ENCODE measurements at places on chromosomes 2 and 18. TPM values are rescaled to one million over a fixed set of nuclear protein-coding genes. Genes with fewer than 3 reads are reported as not detected.

- no peak for DNase-seq
These were observed 99.1 kb upstream of the ZNF397 start for GRCh38 chr18:35141567-35142274.

GRCh38 chr18:53605198-53605597 lies 619.3 kb downstream of the MBD2 start:
- no peak for DNase-seq

DNA sequence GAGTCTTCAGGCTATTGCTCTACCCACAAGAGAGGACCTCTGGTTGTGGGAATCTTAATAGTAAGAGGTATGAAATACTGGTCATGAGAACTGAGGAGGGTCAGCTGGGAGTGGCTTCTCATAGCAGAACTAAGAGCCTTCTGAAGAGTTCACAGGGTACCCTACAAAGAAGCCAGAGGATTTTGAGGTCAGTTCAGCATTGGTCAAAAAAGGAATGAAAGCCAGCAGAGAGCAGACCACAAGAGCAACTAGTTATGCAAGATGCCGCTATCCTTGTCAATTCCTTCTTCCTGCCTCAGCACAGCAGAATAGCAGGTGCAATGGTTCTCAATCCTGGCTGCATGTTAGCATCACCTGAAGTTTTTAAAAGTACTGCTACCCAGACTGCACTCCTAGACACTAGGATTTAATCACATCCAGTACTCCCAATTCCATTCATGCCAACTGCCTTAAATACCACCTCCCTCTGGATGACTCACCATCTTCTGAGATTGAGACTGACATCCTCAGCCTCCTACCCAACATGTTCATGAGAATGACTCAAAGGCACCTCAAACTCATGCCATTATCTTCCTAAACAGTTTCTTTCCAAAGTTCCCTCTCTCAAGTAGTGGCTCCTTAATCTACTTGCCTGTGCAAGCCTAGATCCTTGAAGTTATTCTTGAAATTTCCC lies 81.0 kb upstream of the RBMS1 start:
- no peak for DNase-seq

DNA sequence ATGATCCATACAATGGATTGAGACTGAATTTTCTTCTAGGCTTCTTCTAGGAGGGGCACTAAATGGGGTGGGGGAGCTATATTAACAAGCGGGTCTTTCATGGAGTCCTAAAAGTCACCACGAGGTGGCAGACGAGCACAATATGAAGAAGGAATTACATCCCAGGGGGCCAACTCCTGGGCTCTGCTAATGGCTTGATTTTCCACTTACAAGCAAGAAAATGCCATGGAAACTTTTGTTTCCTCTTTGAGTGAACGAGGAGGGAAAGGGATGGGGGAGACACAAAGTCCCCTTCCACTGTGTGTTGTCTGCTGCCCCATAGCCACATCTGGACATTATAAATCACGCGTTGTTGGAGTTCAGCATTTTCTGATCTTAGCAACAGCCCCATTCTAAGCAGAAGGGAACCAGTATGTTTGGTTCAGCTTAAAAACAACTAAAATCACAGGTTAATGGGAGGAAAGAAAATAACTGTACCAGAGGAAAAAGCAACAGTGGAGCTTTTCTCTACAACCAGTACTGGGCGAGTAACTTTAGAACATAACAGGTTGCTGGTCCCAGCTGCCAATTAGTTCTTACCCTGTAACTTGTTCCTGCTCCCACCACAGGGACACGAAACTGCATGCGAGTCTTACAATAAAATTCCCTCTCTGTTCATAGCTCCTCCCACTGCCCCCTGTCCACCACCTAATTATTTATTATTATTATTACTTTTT lies 285.0 kb upstream of the PARD3B start:
- DNase-seq = peak; percentile 48

DNA sequence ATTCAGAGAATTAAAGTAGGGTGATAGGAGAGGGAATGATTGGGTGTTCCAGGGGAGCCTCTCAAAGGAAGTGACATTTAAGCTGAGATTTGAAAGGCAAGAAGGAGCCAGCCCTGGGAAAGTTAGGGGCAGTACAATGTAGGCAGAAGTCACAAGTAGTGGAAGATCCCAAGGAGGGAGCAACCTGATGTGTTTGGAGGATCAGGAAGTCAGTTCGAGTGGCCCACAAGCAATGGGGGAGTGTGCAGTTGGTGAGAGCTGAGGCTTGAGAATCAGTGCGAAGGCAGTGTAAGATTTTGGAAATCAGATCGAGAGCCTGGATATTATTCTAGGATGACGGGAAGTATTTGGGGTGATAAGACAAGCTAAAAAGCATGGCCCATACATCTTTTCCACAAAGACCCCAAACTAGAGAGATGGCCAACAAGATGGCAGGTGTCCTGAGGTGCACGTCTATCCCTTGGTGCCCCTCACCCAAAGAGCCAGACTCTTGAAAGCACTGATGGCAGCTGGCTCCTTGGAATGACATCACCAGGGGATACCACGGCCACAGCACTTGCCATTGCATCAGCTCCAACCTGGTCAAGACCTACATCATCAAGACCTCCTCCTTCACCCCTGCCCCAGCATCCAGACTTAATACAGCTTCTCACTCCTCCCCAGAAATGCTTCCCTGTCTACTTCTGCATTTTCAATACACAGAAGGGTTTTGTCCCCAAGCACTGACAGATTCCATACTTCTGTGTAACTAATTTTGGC lies 127.3 kb downstream of the BCL2 start:
- DNase-seq = no peak

DNA sequence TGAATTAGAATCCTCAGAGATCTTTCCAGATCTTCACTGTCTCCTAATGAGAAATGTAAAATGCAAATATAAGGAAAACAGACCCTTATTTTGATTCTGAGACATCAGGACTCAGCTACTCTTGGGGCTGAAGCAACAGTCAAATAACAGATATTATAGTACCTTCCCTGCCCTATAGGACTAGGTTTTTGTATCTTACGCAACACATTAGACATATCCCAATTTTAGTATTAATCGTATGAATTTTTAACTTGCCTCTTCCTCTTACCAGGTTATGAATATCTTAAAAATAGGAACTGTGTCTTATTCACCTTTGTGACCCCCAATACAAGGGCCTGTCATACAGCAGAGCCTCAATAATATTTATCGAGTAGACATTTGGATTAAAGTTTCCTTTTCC lies 12.0 kb upstream of the SLC25A52 start:
- no peak for DNase-seq

- no peak for DNase-seq
These were observed 74.3 kb upstream of the ST3GAL5 start for GRCh38 chr2:85963068-85963467.

GRCh38 chr2:72211350-72211749 lies 63.7 kb upstream of the CYP26B1 start:
- DNase-seq = no peak

- DNase-seq = no peak
These were observed 130.9 kb upstream of the RND3 start for GRCh38 chr2:150618245-150618895.

DNA sequence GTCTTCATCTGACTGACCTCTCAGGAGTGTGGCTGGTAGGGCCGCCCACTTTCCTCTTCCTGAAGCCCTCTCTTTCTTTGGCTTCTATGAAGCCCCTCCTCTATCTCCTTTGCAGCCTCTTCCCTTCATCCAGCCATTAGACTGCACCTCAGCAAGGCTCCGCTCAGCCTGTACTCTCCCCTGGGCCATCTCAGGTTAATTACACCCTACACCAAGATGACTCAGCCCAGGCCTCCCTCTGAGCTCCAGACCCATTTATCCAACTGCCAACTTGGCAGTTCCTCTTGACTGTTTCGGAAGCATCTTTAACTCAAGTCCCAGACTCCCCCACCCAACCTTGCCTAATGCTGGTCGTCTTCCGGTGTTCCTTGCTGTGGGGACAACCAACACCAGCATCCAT lies 5.8 kb upstream of the WNT6 start:
- DNase-seq = no peak

DNA sequence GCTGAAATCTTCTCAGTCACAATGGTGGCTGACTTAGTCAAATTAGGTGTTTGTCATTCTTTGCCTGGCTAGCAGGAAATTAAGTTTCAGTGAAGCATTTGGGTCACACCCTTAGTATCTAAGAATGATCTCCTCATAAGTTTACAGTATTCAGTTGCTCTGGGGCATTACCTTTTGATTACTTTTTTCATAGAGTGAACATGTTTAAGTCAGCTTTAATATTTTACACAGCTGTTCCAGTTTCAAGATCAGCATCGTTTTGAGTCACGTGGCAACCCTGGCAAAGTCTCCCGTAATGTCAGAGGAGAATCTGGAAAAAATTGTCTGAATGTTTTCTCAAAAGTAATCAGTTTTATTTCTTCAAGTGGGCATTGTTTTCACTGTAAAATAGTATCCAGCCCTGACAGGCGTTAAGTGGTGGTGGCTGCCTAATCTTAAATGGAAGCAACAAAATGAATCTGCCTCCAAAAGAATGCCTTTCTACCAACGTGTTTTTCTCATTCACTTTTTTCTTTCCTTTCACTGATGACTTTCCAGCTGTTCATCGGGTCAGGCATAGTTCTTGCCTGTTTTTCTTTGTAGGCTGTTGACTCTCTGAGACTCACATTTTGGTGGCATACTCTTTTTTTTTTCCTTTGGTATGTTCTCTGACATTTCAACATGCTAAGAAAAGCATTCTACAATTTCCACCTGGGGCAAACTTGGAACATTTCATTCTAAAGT lies 319.6 kb upstream of the TCF4 start:
- no peak for DNase-seq

DNA sequence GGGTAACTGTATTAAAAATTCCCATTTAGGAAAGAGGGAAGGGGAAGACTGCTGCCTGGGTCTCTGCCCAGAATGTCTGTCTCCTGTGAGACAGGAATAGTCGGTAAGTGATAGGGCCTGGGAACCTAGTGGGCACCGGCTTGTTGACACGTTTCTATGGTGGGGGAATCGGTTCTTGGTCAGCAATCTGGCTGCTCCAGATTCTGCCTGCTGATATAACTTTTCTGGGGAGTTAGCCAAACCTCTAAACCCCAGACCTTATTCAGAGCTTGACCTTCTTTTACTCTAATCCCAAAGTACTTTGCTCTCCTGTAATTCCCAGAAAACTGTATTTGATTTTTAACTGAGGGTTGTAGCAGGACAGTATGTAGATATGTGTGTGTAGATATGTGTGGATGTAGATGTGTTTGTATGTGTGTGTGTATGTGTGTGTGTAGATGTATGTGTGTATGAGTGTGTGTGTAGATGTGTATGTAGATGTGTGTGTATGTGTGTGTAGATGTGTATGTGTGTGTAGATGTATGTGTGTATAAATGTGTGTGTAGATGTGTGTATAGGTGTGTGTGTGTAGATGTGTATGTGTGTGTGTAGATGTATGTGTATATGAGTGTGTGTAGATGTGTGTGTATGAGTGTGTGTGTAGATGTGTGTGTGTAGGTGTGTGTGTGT lies 61.8 kb upstream of the TXNDC2 start:
- no peak for DNase-seq

DNA sequence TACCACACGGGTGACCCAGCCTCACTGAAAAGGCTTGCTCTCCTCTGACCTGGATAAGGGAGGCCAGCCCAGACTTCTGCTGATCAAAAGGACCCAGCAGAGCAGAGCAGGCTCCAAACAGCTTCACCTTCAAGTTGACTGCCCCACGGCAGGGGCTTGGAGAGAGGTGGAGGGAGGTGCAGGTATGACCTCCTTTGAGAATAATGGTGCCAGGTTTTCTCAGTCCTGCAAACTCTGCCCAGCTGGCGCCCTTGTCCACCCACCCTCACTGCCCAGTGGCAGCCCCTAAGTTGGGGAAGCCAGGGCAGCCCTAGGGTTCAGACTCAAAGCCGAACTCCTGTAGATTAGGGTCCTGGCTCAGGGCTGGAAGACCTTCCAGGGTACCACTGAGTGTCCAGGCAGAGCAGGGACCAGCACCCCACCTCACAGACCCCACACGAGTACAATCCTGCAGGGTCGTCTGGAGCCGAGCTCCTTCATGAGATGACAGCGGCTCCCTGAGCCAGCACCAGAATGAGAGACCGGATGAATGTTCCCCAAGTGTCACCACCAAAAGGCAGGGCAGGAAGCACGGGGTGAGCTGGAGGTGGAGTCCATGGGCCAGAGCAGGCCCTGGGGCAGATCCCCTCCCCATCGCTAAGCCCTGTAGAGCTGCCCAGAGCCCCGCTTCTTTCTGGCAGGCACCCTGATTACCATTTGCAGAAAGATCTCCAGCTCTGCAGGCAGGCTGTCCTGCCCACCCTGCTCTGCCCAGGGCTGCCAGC lies 3.6 kb upstream of the GPC1 start:
- no peak for DNase-seq

DNA sequence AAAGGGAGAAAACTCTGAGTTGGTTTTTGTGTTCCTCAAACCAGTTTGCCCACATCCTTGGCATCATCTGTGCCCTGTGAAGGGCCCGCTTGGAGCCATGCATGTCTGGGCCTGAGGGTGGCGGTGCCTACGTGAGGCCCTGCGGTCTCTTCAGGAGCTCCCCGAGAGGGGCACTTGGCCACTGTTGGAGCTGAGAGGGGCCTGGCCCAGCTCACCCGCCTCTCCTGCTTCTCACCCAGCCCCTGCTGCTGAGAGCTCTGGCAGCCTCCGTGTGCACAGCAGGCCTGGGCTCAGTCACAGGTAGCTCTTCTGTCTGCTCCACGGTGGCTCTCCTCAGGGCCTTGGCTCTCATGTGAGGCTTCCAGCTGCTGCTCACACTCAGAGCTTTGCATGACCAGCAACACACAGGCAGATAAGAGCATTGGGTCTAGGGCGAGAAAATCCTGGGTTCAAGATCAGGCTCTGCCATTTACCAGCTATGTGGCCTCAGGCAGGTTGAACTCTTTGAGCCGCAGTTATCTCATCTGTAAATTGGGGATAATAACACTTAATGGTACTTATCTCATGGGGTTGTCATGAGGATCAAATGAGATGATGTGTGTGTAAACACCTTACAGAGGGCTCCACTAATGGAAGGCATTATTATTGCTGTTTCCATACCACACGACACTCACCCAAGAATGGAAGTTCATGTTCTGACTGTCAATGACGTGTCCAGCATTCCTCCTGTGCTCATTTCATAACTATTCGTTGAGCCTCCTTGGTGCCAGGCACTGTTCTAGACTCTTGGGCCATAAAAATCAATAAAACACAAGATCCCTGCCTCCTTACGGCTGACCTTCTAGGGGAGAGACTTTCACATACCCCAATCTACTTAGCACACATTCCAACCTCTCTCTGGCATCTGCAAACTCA lies 41.6 kb upstream of the PLB1 start:
- DNase-seq = no peak

AQP12A gene
- total RNA-seq = not detected

CDKL4 gene
- 0.25 TPM for total RNA-seq

CNDP1 gene
- total RNA-seq = 0.09 TPM

ZNF519 gene
- 1.3 TPM for total RNA-seq

UGT1A8 gene
- total RNA-seq = 0.17 TPM

KCNIP3 gene
- 0.59 TPM for total RNA-seq

RAPGEF4 gene
- total RNA-seq = 18.2 TPM

PSMA8 gene
- 0.14 TPM for total RNA-seq

EHBP1 gene
- total RNA-seq = 20.2 TPM

PTPRM gene
- 14.7 TPM for total RNA-seq

Data from liver (tissue), 10 donors.